ENCODE measurements at places on chromosomes 12 and 14.

GRCh38 chr12:23906329-23906728 lies 43.1 kb downstream of the SOX5 start:
- DNase-seq = no peak

GRCh38 chr14:90639641-90640040 lies 176.6 kb downstream of the TTC7B start:
- no peak for DNase-seq

DNA sequence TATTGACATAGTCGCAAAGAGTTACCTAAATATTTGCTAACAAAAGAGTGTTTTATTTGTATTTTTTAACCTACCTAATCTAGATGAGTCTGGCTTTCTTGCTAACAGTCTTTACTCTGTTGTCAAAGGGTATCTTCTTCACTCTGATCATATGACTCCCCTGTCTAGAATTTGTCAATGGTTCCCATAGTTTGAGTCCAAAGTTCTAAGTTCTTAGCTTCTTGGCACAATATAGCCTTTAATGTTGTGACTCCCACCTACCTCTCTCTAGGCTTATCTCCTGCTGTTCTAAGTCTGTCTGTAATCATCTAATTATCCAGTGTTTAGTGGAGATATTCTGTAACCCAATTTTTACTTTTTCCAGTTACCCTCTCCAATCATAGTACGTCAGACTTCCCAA lies 104.3 kb upstream of the PDE3A start:
- no peak for DNase-seq

GRCh38 chr12:83634726-83635267 lies 948.1 kb downstream of the TMTC2 start:
- no peak for DNase-seq

DNA sequence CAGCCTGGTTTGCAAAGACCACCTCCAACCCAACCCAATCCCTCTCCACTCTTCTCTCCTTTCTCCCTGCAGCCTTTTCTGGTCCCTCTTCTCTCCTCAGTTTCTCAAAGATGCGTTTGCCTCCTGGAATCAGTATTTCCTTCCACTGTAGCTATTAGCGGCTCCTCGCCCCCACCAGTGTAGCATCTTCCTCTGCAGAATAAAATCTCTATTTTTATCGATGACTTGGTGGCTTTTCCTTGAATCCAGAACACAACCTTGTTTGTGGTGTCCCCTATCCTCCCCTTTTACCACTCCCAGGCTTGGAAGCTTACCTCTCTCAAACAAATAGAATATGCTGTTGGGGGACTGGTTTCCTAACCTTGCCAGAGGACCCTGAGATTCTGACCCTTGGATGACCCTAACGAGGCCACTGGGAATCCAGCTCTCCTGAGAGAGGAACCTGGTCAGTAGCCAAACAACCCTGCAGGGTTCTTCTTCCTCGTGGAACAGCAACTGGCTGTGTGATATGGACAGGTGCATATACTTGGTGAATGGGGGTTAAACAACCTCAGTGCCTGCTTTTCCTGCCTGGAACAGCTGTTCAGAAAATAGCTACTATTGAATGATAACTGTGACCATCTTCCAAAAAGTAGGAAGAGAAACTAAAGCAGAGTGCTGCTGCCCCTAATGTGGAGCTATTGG lies 4.4 kb downstream of the WNT1 start:
- DNase-seq = no peak

DNA sequence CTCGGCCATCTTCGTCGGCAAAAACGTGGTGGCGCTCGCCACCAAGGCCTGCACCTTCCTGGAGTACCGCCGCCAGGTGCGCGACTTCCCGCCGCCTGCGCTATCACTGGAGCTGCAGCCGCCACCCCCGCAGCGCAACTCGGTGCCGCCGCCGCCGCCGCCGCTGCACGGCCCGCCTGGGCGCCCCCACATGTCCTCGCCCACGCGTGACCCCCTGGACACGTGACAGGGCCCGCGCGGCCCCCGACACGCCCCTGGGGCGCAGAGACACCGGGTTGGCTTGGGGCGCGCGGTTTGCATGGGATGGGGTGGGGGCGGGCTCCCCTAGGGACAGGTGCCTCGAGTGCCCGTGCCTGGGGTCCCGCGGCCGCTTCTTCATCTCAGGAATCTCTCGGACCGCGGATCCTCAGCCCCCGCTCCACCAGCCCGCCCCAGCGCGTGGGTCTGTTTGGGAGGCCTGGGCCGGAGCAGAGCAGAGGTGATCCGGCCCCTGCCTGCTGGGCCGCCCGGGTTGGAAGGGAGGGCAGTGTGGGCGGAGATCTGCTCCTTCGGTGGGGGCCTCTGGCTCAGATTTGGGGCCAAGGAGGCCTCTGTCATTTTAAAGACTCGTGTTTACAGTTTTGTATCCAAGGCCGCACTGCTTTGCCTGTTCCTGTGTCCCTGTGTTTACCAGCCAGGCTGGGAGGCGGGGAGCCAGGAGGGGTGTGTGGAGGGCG lies 3.3 kb downstream of the TMEM121 start:
- no peak for DNase-seq

DNA sequence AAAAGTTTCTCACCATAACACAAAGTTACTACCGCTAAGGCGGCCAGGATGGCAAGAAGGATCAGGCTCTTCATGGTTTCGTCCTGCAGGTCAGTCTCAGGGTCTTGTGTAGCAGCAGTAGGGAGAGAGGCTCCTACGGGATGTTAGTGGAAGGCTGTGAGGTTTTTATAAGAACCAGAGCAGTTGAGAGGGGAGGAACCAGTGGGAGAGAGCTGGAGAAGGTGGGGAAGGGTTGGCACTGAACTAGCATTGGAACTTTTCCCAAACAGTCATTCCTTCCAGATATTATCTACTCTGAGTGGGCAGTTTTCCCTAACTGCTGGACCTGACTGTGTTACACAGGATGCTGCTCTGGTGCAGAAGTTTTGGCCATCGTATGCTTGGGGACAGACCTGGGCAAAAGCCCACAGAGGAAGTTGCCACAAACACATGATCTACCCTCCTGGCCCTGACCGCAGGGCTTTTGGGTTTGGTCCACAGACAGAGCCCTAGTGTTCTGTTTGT lies at the start of gene MGP:
Gene MGP (minus strand): TSS at position 137 of the 504 bp plus-strand sequence. CDS start 63 bp downstream, at position 74.
- DNase-seq = no peak

DNA sequence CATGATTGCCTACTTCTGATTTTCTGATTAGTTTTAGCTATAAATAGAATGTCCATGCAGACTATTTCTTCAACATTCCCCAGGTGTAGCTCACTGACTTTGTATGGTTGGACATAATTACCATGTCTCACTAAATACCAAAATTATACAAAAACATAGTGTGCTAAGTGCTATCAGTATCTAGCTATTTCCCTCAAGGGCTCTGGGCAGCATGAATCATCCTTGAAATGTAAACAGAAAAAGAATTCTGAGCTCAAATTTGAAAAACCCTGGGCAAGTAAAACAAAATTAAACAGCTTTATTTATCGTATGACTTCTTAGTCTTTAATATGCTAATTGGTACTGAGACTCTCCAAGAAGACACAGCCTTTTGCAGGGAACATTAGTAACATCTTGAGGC lies 82.9 kb downstream of the SPATA7 start:
- no peak for DNase-seq

DNA sequence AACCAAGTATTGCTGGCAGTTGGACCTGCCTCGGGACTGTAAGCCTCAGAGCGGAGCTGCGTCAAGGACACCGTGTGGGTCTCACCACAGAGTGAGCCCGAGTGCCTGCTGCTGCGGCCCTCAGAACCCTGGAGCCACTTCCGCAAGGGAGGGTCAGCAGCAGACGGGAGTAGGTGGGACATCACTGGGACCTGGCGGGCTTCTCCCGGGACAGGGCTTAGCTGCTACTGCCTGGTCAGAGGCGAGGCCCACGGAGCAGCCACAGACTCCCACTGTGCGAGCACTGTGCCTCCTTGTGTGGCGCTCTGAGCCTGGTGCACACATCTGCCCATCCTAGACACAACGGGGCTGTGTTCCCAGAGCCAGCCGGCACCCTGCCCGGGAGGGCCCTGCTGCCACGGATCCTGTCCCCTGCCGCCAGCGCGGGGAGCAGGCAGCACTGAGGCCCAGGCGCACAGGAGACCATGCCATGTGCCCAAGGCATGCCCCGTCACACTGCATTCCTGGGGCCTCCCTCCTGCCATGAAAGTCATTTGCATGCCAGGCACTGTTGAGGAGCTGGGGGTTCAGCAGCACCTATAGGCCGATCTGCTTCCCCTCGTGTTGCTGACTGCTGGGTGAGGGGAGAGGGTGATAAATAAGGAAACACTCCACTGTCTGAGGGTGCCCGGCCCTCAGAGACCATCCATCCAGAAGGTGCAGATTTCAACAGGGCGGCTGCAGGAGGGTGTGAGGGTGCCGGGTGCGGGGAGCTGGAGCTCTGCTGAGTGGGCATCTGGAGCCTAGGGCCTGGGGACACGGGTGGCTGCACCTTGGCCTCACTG lies 10.0 kb downstream of the HIP1R start:
- DNase-seq = no peak

- peak; percentile 45 for DNase-seq
These were observed 13.4 kb downstream of the TNFAIP2 start for GRCh38 chr14:103136388-103137271.

DNA sequence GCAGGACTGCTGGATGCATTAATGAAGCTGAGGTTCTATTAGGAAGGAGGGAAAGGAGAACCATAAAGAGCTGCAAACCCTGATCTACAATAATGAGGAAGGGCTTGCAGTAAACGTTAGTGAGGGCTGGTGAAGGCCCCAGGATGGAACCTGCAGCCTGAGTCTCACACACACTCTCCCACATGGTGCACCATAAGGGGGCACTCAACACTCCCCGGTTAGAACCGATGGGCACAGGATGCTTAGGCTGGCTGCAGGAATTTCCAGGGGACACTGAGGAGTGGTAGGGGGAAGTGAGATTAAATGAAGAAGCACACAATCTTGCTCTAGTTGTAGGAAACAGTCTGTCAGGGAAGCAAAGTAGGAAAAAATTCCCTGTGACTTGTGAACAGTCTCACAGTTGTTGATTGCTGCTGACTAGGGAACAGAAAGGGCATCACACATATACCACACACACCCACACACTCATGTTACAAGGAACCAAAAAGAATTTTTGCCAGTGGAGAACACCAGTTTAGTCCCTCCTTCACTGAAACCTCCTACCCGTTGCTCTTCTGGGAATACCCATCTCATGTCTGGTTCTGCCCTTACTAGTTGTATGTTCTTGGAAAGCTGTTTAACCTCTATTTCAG lies 56.2 kb upstream of the FERMT2 start:
- DNase-seq = no peak

- DNase-seq = no peak
These were observed 60.1 kb upstream of the PYGL start for GRCh38 chr14:51004352-51004800.

DNA sequence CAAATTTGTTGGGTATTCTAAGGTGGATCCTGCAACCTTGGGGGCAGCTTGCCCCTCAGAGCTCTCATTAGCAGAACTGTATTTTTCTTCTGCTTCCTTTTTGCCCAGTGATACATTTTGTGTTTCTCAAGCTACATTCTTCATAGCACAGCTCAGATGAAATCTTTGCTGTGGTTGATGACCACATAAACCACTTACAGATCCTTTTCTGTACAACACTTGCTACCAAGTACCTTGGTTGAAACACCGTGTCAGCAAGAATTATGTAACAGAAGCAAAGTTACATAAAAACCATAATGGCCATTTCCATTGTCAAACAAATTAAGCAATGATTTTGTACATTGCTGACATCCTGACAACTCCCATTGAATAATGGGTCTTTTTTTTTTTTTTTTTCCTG lies 9.7 kb upstream of the PLBD1 start:
- peak; percentile 64 for DNase-seq

DNA sequence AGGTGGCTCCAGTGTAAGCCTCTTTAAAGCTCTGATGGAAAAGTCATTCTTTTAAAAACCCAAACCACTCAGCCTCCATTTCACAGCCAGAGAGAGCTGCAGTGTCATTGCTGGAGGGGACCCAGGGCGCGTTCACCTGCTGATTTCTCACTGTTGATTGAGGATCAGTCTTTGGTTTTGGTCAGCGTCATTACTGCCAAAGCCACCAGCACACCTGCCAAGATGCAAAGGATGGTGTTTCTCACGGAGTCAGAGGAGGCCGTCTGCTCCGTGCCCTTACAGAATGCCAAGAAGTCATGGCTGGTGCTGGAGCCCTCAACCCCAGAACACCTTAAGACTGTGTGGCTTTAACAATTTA lies 32.8 kb upstream of the BATF start:
- no peak for DNase-seq

DNA sequence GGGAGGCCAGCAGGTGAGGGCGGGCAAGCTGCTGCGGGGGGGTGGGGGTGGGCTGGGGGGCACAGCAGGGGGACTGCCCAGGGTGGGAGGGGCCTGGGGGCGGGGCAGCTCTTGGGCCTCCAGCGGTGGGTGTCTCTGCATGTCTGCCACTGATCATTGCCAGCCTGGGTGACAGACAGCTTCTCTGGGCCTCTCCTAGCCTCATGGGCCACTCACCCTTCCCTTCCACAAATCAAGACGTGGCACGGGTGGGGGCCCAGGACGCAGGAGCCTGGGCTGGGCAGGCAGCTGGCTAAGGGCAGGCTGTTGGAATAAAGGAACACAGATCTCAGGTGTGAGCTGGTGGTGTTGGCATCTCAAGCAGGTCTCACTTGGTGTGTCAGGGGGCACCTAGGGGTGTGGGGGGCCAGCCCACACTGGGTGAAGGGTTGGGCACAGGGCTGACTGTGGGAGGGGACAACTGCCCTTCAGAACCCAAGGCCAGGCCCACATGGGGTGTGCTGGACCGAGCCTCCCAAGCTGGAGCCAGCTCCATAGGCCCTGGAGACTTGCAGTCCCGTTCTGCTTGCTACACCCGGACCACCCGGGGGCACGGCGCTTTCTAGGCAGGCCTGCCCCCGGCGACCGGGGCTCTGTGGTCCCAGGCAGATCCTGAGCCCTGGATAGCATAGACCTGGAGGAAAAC lies 3.0 kb downstream of the TEDC1 start:
- no peak for DNase-seq
